A549 (cell line): ENCODE measurements at places on chromosomes 4 and X.

DNA sequence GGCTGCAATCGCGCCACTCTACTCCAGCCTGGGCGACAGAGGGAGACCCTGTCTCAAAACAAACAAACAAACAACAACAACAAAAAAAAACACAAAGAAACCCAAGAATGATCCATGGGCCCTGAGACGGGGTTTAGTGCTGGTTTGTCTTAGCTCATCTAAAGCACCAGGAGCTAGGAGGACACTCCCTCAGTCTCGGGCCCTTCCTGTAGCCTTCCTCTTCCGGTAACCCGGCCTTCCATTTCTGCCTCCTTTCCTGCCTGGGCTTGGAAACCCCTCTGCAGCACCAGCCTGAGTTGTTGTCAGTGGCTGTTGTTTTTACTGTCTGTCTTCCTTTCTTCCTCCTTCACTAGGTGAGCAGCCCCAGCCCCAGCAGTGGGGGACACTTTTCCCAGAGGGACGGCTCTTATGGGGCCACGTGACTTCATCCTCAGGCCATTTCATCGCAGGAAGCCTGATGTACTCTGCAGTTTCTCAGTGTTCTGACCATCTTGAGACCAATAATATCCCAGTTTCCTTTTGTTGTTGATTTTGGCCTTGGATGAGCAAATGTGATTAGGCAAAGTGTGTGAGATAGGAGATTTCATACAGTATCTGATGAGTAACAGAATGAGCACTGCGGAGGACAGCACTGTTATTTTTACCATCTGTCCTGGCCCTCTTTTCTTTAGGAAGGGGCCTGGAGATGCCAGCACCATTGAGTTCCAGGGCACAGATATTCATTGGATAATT is 90.1 kb downstream of the ANAPC4 start:
- DNase-seq, result no peak

DNA sequence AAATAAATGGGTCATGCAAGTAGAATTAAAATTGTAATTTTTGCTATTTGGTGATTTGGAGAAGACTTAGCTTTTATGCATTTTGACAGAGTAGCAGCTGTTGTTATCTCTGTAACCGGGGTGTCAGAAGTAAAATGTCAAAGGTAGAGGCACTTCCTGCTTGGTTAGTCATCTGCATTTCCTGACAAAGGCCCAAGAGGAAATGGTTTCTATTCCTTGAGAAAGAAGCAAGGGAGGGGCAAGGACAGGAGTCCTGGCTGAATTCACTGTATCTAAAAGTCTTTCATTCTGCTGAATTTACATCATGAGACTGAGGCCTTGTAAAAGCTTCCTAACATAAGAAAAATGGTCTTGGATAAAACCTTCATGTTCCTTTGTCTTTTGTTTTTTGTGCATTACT is 550.9 kb upstream of the BOD1L1 start:
- DNase-seq, result no peak

- DNase-seq, result no peak
Measured at GRCh38 chr4:140720387-140721304, 35.5 kb downstream of the TBC1D9 start.

- DNase-seq, result no peak
Measured at GRCh38 chrX:110394651-110395050, 36.0 kb downstream of the RTL9 start.

DNA sequence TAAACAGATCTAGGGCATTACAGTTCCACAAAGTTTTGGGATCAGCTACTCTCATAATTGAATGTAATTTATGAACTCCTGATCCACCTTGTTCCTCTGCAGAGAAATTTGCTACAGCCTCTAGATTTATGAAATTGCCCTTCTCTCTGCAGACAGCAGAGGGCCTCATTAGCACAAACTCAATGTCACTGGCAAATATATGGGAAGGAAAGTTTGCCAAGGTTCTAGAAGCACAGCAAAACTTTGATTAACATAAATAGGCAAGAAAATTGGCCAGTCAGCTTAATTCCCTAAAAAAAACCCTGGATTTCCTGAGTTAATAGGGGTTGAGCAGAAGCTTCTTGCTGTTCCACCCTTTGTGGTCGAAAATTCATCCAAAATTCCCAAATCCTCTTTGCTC is 31.5 kb downstream of the PRPS1 start:
- peak; percentile 47 for DNase-seq

DNA sequence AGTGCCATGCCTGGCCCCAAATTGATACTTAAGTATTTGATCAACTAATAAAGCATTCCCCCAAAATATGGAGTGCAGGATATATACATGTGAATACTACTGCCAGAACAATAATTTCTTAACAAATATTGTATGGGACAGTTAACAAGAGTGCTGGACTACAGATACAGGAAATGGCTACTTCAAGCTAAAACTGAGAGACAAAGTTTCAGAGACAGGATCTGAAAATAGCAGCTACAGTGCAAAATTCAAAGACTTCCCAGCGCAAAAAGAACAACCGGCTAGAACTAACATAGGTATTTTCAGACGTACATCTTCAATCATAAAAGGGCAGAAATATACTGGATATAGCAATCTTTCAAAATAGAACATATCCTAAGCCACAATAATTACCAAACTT is 6.3 kb downstream of the ATRX start:
- DNase-seq, result no peak
